ENCODE measurements at places on chromosomes 2 and 18.

GRCh38 chr18:12839526-12840196 is 44.4 kb downstream of the PTPN2 start:
- no peak for DNase-seq

GRCh38 chr2:8495189-8495989 is 186.5 kb upstream of the ID2 start:
- no peak for DNase-seq

DNA sequence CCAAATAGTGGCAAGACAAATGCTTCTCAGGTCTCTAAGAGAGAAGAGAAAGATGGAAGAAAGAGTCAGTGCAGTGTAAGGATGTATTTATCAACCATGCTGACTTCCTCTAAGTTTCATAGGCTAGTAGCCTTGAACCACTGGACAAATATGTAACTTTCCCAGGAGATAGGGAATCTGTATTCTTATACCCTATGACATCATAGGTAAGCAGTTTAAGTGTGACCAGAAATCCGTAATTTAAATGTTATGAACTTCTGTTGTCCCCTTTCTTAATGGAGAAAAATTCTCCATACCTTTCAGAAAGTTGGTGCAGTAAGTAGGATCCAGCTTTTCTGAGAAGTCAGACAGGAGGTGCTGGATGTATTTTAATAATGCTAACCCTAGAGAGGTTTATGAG is 256.2 kb downstream of the LNPK start:
- no peak for DNase-seq

GRCh38 chr2:88627856-88628570 is 749 bp upstream of the EIF2AK3 start:
- DNase-seq: no peak

DNA sequence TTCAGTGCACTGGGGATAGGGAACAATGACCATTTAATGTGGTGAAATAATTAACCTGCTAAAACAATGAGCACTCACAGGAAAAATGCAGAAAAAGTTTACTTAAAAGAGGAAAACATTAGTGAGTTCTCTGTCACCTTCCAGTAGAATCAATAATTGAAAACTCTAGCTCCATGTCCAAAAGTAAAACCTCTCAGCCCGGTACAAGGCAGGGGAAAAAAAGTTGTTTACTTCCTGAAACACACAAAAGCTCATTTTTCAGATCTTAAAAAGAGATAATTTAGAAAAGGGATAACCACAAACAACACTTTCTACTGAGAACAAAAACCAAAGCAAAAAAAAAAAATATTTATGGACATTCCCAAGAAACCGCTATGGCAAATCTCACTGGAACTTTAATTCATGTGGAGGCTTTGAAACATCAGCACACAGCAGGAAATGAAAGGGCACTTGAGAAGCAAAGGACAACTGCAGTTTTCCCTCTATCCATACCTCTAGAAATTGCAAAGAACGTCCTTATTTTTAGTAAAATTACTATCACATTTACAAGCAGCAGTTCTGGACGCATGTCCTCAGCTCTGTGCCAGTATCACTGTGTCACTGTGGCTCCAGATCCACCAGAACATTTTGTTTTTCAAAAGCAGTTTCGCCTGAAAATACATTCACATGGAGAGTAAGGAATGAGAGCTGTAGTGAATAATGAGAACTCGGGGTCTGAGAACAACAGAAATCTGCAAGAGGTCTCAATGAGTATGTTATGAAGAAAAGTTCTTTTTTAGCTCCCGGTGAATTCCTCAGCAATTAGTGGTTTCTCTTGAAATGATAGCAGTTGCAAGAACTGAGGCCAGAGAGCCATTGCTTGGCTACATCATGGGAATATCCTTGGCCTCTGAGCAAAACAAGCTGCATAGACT is 44.7 kb upstream of the DNAH7 start:
- DNase-seq: peak; percentile 4
